AG08396 (cell line): ENCODE measurements at places on chromosomes 5 and 9.

DNA sequence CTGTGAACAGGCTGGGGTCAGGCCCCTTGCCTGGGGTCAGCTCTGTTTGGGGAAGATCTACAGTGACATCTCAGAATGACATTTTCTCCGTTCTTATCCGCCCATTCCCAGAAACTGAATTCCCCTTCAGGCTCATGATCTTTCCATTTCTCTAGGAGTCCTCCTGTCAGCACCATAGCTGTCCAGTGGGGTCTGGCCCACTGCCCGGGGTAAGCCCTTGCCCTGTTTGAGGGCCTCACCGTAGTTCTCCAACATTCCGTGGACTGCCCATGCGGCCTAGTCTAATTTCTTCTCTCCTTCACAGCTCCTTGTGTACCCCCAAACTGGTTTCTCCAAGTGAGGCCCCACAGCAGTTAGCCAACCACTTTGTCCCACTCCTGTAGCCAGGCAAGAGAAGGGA is 68.4 kb downstream of the ENTREP1 start:
- DNase-seq = no peak

GRCh38 chr5:176915906-176916305 is 16.8 kb upstream of the HK3 start:
- DNase-seq = no peak

- no peak for DNase-seq
These were observed 406.1 kb downstream of the RAB3C start for GRCh38 chr5:58988938-58989337.

DNA sequence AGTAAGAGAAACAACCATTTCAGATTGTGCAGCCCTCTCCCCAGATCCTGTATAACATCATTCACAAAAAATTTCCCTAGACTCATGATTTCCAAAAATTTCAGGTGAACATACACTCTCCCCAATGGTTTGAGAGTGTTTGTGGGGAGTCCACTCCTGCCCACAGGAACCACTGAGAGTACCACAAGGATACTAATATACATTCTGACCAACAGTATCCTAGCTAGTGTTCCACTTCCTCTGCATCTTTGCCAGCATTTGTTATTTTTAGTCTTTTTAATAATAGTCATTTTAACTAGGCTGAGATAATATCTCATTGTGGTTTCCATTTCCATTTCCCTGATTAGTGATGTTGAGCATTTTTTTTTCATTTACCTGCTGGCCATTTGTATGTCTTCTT is 155.4 kb downstream of the DTWD2 start:
- no peak for DNase-seq

- no peak for DNase-seq
These were observed 1097.8 kb upstream of the CDH18 start for GRCh38 chr5:21085791-21086190.

- DNase-seq = peak; percentile 26
These were observed 7.9 kb downstream of the CYSTM1 start for GRCh38 chr5:140182803-140183367.

- DNase-seq = no peak
These were observed 269.8 kb downstream of the GADD45G start for GRCh38 chr9:89874351-89875321.
